Activated T-cell treated with anti-CD3 and anti-CD28 coated beads for 1 hour (primary cell): ENCODE measurements at places on chromosomes 4 and X.

DNA sequence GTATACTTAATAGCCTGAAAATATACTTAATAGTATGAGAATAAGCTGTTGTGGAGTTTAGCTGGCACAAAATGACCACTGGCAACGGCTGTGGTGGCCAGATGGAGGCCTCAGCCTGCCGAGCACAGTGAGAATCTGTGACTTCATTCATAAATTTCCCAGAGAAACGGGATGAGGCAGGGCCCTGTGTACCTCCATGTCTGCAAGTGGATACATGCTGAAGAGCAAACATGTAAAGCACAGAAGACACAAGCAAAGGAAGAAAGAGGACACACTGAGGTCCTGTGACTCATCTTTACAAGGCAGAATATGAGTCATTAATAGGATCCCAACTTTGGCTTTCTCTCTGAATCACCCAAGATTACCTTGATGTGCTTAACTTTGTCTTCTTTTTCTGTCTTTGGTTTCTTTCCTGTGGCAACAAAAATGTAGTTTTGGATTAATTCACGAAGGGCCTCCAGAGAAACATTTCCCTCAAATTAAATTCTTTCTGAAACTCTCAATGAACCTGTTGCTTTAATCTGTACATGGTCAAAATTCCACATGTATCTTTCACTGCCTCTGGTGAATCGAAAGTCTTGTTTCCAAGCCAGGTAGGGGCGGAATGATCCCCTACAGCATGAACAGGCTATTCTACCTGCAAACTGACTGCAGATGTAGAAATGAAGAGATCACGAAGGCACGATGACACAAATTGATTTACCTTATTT lies 56.4 kb downstream of the IRF2 start:
- no peak for DNase-seq

GRCh38 chr4:147833254-147833653 lies 101.4 kb downstream of the ARHGAP10 start:
- DNase-seq, result no peak

GRCh38 chr4:41024556-41025491 lies 189.5 kb downstream of the APBB2 start:
- no peak for DNase-seq

DNA sequence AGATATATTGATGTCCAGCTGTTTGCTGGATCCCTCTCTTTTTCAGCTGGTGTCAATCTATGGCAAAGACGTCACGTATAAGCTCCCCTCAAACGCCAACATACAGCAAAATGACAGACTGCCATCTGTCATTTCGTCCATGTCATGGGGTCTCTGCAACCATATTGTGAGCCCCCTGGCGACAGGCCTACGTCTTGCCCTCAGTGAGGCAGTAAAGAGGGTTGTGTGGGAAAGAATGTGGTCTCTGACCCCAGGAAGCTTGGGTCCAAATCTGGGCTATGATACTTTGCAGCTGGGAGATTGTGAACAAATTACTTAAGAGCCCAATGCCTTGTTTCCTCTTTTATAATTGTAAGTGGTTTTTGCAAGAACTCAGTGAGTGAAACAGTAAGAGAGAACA lies 7.4 kb downstream of the SUPT20HL2 start:
- DNase-seq, result no peak

GRCh38 chr4:26175006-26175786 lies 145.6 kb upstream of the RBPJ start:
- no peak for DNase-seq

- DNase-seq, result no peak
Measured at GRCh38 chr4:139553751-139554641, 2.0 kb downstream of the SETD7 start.

GRCh38 chr4:57740625-57741190 lies 630.5 kb upstream of the IGFBP7 start:
- DNase-seq, result no peak

DNA sequence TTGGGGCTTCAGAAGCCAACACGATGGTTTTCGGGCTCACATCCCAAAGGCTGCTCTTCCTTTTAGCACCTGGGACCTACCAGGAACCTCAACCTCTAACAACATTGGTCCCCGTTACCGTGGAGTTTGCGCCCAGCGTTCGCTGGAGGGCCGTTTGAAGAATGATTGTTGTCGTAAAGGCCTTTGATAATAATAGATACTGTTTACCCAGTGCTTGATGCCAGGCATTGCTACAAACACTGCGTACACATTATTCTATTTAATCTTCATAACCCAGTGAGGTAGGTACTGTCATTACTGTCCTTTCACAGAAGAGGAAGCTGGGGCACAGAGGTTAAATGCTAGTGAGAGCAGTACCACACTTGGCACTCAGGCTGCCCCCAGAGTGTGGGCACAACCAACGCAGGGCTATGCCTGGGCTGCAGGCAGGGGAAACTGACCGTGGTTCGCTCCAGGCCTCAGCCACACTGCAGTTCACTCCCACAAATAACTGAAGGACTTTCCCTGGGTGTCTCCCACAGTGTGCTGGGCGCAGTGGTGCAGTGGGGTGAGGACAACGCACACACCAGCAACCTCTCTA lies 1.0 kb upstream of the ACSL1 start:
- DNase-seq, result no peak

DNA sequence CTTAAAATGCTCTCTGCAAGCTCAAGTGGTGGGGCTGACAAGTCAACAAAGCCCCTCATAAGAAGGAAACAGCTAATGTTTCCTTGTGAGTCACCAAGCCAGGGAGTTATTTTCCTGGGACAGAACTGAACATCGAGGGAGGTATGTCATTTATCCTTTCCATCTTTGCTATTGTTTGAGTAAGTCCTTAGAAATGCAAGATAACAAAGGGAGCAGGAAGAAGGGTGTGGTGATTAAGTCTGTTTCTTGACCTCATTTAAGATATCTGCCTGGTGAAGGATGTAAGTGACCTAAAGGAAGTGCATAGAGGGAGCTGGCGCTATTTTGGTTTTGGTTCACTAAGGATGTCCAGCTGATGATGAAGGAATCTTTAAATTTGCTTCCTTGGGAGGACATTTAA lies 39.9 kb downstream of the ATG4A start:
- no peak for DNase-seq

DNA sequence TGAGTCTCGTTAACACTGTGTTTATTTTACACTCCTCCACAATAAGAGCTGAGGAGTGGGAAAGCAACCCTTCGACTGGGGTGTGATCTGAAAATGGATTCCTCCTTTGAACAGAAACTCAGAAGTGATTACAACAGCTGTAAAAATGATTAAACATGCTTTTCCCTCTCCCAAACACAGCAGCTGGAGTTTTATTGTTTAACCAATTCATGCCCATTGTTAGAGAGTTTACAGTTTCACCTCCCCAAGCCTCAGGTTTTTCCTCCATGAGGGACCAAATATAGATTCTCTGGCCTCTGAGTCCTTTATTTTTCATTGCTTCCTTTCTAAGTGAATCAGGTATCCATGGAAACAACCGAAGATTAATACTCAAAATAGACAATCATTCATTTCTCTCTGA lies 263.0 kb upstream of the TAPT1 start:
- no peak for DNase-seq

GRCh38 chr4:169662206-169662605 lies 41.8 kb downstream of the CLCN3 start:
- DNase-seq, result no peak

- peak; percentile 9 for DNase-seq
Measured at GRCh38 chrX:150899191-150899757, 806 bp upstream of the CD99L2 start.

- DNase-seq, result no peak
Measured at GRCh38 chrX:104211187-104211586, 43.5 kb downstream of the ESX1 start.

DNA sequence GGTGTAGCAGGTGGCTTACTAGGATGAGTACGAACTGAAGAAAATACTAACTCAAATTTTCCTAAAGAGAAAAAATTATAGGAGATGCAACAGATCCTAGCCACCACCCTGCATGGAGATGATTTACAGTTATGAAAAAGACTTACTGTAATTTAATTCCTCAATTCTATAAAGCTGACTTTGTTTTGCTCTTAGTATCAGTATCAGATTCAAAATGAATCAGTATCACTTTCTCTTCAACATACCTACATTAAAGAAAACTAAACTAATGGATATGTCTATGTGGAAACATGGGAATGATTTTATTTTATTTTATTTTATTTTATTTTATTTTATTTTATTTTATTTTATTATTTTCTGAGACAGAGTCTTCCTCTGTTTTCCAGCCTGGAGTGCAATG lies 525.8 kb downstream of the NLGN4X start:
- DNase-seq, result no peak

DNA sequence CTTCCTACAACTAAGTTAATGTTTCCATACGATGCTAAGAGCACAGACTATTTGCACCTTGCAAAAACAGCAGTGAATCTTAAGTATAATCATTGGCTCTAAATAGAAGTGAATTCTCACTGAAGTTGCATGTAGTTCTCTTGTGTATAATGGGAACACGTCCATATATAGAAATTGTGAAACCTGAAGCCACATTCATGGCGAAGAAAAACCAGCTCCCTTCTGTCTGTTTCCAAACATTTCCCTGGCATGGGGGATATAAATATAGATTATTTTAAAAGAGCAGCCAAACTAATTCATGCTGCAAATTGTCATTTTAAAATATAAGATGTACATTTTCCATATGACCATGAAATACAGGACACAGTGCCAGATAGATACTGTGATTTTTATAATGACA lies 71.1 kb downstream of the TRAM1L1 start:
- DNase-seq, result no peak

GRCh38 chr4:141117935-141118334 lies 15.3 kb downstream of the RNF150 start:
- no peak for DNase-seq

DNA sequence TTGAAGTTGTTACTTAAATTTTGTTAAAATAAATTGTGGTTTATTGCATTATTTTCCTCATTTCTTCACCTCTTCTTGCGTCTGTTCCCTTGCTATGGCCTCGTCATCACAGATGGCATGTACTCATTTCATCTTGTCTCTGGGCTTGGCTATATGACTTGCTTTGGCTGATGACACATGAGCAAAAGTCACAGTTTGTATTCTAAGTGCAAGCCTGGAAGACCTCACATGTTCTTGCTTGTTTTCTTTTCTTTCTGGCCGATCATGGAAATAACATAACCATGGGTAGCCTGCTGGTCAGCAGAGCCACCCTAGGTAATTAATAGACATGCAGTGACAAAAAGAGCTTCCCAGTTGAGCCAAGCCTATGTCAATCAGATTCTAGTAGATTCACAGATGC lies 527.9 kb downstream of the SPRY1 start:
- no peak for DNase-seq

DNA sequence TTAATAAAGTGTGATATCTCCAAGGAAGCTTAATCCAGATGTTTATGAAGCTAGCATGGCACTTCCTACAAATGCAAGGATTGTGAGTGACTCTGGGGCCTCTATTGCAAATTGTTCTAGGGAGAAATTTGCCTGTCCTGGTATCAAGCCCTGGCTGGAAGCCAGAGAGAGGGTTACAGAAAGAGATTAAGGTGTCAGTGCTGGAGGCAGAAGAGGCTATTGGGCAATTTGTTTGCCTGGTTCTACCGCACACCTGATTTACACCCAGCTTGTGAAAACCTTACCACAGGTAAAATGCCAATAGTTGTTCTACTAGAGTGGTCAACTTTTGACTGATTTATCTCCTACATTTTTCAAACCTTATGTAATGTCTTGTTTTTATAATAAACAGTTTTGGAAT lies 186.7 kb upstream of the FAT1 start:
- no peak for DNase-seq

GRCh38 chr4:160091631-160092030 lies 988.8 kb downstream of the RAPGEF2 start:
- DNase-seq, result no peak

DNA sequence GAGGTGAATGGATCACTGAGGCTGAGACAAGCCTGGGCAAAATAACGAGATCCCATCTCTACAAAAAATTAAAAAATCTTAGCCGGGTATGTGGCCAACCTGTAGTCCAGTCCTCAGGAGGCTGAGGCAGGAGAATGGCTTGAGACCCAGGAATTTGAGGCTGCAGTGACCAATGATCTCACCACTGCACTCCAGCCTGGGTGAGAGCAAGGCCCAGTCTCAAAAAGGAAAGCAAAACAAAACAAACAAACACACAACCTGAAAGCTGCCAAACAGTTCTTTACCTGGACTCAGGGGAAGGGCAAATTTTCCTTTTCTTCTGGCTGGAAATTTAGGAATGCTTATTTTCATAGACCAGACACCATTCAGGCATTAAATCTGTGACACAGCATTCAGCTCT lies 163.1 kb upstream of the FAT1 start:
- DNase-seq, result no peak

DNA sequence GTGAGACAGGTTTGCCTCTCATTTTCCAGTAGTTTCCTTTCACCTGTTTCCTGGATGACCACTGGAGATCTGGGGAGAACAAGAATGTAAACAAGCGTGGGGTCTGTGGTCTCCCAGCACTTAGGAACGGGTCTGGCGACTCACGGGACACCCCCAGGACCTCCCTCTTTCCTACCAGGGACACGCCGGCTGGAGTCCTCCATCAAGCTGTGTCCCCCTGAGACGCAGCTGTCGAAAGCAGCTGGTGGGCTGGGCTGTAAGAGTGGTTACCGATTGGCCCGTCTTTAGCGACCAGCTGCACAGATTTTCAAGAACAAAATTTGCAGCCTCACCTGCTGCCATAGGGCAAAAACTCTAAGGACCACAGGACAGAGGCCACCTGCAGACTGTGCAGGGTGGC lies 11.9 kb downstream of the LRPAP1 start:
- no peak for DNase-seq

GRCh38 chr4:112766422-112766821 lies 129.5 kb downstream of the LARP7 start:
- DNase-seq, result no peak

GRCh38 chr4:57410331-57411052 lies 300.3 kb upstream of the IGFBP7 start:
- DNase-seq, result no peak

DNA sequence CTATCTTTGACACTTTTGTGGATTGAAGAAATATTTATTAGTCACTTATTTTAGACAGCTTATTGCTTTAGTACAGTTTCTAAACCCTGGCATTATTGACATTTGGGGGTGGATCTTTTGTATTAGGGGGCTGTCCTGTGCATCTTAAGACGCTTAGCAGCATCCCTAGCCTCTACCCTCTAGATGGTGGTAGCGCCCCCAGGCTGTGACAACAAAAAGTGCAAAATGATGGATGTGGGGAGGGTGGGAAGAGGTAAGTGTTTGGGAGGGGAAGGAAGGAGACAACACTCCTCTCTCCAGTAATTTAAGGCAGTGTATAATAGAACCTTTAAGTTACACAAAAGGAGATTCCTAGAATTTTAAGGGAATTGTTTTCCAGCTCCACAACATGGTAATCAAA lies 1210.6 kb downstream of the C4orf33 start:
- no peak for DNase-seq

- DNase-seq, result no peak
Measured at GRCh38 chr4:26323821-26324220, 3.0 kb downstream of the RBPJ start.

DNA sequence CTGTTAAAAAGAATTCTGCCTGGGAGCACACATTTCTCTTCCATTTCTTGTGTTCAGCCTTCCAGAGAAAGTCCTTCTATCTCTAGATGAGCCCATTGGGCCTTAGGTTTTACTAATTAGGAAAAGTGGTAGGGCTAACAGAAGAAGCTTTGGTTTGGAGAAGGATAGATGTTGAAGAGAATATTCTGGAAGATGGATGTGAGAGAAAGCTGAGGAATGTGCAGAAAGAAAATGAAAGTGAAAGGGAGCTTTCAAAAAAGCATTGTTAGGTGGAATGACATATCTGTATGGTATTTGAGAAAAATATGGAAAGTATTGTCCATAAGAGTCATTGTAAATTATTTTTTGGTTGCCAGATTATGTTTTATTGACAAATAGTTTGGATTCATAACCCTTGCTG lies 474.8 kb upstream of the SLIT2 start:
- DNase-seq, result no peak
